Activated CD8-positive, alpha-beta memory T cell treated with anti-CD3 and anti-CD28 coated beads for 1 hour (primary cell): ENCODE measurements at places on chromosomes 3 and 15.

- DNase-seq: no peak
Measured at GRCh38 chr3:101725890-101726275, 1.5 kb downstream of the CEP97 start.

- no peak for DNase-seq
Measured at GRCh38 chr3:133962849-133963248, 66.9 kb downstream of the SLCO2A1 start.

DNA sequence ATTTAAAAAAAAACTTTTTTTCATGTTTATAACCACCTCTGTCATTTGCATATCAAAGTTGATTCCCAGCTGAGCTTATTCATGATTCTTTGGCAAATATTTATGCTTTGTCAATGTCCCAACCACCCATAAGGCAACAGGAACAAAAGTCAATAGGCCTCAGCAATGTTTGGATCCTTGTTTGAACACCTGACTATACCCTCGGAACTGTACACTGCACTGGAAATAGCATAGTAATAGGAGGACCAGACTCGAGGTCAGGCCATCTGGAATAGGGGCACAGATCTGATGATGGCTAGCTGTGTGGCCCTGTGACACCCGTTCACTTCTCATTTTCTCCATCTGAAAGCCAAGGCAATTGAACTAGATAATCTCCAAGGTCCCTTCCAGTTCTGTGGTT lies 301.7 kb upstream of the ATP11B start:
- no peak for DNase-seq

- DNase-seq: no peak
Measured at GRCh38 chr15:75112848-75113492, 88.7 kb upstream of the C15orf39 start.

DNA sequence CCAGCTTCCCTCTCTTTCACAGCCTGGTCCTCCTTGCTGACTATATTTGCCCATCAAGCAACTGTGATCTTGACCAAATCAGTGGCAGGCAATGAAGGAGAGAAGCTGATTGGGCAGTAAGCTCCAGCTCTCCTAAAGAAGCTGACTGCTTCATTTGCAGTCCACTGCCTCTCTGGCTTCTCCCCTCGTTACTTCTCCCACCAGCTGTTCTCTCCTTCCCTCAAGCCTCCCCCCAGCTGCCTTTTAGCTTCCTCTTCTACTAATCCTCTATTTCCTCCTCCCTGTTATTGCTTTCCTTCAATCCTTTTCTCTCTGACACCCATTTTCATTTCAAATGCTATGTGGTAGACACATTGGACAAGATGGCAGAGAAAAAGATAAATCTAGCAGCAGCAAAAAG lies 474.7 kb upstream of the UBE2E2 start:
- DNase-seq: no peak

DNA sequence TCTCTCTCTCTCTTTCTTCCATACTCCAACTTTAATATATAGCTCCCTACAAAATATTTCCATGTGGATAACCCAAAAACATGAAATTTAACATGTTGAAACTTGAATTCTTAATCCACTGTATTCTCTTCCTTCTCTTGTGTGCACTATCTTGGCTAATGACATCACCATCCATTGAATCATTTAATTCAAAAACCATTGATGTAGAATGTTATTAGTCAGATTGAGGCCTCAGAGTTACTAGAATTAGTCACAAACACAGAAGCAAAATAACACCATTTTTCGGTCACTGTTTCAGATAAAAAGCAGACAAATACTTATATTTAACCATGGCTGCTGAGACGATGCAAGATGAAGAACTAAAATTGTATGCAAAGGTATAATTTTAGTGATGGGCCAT lies 256.9 kb upstream of the LRRC3B start:
- no peak for DNase-seq

DNA sequence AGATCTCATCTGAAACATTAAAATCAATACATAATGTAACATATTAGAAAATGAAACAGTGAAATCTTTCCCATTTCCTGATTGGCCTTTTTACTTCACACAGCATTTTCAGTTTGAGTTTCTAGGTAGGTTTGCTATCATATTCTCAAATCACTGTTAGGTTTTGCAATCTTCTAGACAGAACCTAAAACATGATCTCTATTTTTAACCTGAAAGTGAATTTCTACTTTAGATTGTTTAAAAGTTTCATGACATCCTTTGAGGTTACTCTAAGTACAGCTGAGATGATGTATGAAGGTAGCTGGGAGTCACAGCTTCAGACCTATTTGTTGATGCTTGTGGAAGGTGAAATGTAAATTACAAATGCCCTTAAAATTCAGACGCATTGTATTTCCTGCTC lies 118.4 kb upstream of the GPR149 start:
- no peak for DNase-seq

- no peak for DNase-seq
Measured at GRCh38 chr15:60935130-60935529, 294.0 kb downstream of the RORA start.

- DNase-seq: no peak
Measured at GRCh38 chr3:48433472-48434118, 3.7 kb upstream of the PLXNB1 start.

- DNase-seq: no peak
Measured at GRCh38 chr3:24405057-24405456, 89.6 kb downstream of the THRB start.

DNA sequence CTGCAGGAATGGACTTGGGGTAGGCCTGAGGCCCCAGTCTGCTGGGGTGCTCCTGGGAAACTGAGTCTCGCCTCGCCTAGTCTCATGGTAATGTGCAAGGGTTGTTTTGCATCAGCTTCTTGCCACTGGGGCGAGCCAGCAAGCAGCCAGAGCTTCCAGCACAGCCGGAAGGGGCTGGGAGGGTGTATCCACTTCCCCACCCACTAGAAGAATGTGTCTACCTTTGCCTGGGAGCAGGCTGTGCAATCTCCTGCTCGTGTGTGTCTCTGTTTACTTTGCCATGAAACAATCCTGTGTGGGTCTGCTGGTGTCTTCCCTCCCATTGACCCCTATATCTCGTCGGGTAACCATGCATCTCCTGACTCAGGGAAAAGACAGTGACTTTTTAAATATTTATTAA lies 21.8 kb upstream of the ERICH6 start:
- DNase-seq: no peak

DNA sequence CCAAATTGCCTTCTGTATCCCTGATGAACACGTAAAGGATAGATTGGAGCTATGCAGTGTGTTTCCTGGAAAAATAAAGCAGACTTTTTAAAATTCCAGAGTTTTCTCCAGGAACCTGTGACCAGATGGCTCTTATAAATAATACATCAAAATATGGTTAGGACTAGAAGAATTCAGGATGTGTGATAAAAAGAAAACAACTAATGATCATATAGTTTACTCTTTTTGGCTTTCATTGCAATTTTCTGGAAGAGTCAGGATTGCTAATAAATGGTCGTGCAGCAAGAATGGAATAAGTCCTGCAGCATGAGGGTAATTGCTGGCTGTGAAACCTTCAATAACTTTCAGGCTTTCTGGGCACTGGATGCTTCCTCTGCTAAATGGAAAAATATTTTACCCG lies 30.2 kb upstream of the DENND4A start:
- no peak for DNase-seq
